ENCODE measurements at places on chromosomes 2 and 18.

DNA sequence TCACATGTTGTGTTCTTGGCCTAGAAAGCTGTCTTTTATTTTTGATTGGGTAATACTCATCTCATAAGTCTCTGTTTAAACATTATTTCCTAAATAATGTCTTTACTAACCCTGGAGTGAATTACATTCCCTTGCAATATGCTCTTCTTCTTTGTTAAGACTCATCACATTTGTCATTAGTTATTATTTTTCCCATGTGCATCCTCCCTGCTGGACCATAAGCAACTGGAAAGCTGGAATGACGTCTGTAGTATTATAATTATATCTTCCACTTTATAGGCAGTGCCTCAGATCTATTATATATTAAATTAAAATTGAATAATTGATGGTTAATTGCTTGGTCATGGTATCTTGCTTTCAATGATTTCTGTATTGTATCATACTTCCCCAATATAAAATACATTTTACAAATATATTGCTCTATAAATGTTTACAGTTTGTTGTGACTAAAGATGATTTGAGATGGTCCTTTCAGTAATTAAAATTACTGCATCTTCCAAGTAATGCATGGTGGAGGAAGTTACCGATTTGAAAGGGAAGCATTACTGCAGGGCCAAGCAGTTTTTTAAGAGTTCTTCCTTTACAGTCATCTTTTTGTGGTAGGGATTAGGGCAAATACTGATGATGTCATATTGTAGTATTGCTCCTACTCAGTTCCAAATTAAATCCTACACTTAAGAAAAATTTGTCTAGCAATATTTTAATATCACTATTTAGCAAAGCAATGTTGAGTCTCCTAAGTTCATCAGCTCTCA, 2.1 kb upstream of the RGPD4 start:
- DNase-seq: no peak

DNA sequence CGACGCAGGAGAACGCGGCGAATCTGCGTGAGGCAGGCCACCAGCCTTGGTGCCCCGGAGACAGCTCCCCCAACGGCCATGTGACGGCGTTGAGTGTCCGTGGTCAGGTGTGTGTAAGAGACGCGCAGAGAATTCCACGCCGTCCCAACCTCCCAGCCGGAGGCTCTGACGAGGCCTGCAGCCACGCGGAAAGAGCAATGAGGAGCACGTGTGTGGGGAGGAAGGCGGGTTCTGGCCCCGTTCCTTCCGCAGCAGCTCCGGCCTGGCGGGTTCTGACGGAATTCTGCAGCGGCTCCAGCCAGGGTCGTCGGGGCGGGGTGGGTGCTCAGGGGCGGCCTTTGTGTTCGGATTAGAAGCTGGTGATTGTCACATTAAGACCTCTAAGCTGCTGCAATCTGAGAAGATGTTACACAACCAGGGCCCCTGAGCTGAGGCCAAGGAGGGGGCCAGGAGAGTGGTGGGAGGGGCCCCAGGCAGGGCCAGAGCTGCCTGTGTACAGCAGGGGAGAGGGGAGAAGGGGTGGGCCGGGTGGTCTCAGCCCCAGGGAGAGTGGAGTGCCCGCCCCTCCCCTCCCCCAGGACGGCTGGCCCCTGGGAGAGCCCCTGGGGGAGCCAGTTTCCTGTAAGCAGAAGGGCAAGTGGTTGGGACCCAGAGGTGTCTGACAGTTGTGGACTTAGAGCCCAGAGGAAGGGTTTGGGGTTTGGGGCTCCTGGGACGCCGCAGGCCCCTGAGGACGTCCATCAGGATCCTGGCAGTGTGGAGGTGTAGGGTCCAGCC, 5.1 kb upstream of the GAL3ST2 start:
- DNase-seq: no peak

GRCh38 chr2:195419033-195419432, 238.0 kb upstream of the SLC39A10 start:
- no peak for DNase-seq

DNA sequence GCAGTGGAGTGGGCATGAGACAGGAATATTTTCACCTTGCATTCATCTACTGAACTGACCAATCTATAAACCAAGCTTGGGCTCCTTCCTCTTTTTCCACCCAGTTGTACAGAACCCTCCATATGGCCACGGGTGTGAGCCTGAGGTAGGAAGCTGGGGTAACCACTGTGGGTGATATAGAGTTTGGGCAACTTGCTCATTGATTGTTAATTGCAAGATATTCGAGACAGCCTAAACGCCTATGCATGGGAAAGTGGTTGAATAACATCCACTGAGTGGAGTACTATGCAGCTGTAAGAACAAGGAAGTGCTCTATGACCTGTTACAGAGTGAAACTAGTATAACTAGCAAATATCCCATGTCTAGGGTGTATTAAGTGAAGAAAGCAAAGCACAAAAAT, 7.3 kb upstream of the VAPA start:
- no peak for DNase-seq

DNA sequence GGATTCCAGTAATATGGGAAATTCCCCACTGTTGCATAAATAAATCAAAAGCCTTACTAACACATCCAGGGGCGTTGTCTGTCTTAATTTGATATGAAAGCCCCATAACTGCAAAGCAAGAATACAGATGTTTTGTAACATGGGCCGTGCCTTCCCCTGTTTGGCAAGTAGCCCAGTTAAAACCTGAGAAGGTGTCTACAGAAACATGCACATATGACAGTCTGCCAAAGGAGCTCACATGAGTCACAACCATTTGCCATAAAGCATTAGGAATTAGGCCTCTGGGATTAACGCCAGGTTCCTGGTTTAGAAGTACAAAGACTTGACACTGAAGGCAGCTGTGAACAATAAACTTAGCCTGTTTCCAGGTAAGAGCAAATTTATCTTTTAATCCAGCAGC, 43.1 kb upstream of the LONRF2 start:
- peak; percentile 60 for DNase-seq

DNA sequence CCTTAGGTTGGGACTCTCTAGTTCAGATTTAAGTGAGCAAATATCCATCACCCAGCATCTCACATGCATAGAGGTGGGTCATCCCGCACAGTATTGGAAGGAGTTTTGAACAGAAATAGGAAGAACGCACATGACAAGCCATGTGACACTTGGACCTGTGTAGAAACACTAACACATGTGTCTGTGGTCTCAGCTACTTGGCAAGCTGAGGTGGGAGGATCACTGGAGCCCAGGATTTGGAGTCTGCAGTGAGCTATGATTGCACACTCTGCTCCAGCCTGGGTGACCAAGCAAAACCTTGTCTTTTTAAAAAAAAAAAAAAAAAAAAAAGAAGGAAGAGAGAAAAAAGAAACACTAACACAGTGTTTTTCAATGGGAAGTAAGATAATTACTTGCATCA, 5.4 kb upstream of the MTCL1 start:
- no peak for DNase-seq

DNA sequence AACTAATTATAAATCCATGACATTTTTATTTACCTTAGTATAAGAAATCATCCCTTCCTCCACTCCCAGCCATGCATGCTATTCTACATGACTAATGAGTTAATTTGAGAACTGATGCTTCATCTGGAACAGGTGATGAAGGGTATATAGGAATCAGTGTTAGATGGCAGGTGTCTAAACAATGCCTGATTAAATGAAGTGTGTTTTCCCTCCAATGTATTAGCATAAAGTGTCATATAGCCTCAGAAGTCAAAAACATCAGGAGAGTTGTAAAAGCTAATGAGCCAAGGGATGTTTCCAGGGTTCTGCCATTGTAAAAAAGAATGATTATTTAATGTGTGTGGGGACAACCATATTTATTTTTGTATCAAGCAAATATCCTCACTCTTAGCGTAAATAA, 913.8 kb downstream of the DCC start:
- peak; percentile 33 for DNase-seq

GRCh38 chr2:217035967-217036366, 176.1 kb upstream of the TNP1 start:
- DNase-seq: no peak

- no peak for DNase-seq
Observed at GRCh38 chr2:213016984-213017351, 134.4 kb downstream of the IKZF2 start.

DNA sequence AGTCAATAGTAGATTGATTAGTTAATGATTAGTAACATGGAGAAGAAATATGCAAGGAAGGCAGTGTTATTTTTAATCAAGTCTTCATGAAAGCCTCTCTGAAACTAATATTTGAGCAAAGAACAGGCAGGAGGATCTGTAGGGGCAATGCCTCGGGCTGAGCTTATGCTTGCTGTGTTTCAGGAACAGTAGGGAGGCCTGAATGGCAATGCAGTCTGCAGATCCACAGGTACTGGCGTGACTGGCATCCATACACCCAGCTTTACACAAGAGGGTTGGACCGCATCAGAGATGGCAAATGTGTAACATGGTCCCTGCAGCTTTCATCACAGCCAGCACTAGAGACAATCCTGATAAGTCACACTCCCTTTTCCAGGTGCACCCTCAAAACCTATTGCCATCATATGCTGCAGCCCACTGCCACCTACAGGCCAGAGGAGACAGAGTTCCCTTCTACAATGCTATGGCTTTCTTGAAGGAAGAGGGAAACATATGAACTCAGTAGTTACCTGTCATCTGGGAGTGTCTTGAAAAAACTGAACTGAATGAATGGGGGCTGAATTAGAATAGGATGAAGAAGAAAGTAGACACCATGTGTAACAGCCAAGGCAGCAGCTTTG, 582.4 kb upstream of the RAB6C start:
- no peak for DNase-seq

All from NCI-H774 (cell line).